ENCODE measurements at places on chromosomes 3 and 15.

DNA sequence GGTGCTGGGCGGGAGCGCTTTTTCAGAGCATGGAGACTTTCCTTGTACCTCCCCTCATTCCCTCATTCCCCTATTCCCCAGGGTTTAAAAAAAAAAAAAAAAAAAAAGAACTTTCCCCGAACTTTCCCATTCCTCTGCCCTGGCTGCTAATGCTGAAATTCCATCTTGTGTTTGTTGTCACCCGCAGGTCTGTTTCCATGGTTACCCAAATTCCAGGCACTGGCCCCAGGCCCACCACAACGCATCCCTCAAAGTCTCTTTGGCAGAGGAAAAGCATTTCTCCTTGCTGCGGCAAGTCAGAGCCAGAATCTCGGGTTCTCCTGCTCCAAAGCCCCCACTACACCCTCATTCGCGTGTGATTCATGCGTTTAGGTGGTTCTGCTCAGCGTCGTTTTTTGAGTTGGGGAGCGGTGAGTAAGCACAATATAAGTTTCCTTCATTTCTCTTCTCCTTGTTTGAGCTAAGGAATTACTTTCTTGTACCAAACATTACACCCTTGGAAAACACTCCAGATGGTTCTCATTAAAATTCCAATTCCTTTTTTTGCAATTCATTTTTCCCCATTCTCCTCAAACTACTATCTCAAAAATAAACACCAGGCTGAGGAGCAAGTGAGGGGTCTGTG is 21.6 kb downstream of the ANAPC13 start:
- no peak for DNase-seq

GRCh38 chr15:41870689-41871081 is 23.2 kb downstream of the SPTBN5 start:
- DNase-seq = peak; percentile 35

DNA sequence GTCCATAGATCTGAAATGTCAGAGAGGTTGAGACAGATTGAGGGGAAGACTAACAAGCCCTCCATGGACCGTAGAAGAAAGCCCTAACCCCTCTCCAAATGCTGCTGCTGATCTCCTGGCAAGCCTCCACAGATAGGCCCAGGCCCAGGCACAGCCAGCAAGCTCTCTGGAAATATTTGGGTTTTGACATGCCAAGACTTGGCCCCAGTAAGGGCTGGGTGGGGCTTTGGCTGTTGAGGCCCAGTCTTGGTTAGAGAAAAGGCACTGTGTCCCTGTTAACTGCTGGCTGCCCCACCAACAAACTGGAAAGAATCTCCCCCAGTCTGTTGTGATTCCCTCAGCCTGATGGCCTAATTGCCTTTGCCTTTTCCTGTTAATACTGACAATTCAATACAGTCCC is 208.8 kb upstream of the CTDSPL start:
- no peak for DNase-seq

DNA sequence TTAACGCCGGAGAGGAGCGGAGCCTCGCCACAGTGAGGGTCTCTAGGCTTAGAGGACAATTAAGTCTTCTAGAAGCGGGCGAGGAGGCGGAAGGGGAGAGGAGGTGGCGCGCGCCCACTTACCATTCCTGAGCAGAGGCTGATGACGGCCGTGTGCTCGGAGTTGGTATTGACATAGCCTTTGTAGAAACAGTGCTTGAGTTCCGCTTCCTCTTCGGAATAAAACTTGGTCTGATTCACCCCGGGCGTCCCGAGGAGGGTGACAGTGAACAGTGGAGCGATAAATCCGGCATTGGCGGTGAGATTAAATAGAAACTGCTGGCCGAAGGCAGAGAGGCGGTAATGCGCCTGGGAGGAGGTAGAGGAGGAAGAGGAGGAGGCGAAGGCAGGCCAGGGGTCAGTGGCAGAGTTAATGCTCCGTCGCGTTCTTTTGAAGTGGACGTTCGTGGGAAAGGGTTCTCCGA is 1.3 kb downstream of the ADAMTS9 start:
- no peak for DNase-seq

GRCh38 chr3:143895805-143896204 is 47.5 kb upstream of the SLC9A9 start:
- DNase-seq = no peak

DNA sequence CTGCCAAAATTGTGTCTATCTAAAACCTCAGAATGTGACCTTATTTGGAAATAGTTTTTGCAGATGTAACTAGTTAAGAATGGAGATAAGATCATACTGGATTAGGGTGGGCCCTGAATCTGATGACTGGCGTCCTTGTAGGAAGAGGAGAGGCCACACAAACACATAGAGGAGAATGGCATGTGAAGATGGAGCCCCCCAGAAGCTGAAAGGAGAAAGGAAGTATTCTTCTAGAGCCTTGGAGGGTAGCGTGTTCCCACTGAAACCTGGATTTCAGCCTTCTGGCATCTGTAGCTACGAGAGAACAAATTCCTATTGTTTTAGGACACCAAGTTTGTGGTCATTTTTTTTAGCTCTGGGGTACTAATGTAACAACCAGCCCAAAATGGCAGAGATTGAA is 423.0 kb upstream of the TPM1 start:
- DNase-seq = no peak

- DNase-seq = no peak
Measured at GRCh38 chr3:66039590-66039887, 821 bp upstream of the MAGI1 start.

GRCh38 chr3:11844891-11845290 is 1.8 kb downstream of the TAMM41 start:
- no peak for DNase-seq

DNA sequence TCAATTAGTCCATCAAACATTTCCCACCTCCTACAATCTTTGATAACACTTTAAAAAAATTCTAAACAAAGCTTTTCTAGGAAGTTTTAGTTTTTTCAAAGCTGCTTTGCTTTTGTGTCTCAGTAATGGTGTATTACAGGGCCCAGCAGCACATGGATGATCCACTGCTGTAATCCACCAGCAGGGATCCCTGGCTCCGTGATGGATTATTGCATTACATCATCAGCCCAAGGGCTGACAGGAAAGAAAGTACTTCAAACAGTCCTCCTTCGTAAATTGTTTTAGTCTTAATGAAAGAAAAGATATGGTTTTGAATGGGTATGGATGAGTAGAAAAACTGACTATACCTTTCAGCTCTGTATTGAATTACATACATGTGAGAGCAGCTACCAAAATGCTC is 688.9 kb upstream of the NAALADL2 start:
- no peak for DNase-seq

DNA sequence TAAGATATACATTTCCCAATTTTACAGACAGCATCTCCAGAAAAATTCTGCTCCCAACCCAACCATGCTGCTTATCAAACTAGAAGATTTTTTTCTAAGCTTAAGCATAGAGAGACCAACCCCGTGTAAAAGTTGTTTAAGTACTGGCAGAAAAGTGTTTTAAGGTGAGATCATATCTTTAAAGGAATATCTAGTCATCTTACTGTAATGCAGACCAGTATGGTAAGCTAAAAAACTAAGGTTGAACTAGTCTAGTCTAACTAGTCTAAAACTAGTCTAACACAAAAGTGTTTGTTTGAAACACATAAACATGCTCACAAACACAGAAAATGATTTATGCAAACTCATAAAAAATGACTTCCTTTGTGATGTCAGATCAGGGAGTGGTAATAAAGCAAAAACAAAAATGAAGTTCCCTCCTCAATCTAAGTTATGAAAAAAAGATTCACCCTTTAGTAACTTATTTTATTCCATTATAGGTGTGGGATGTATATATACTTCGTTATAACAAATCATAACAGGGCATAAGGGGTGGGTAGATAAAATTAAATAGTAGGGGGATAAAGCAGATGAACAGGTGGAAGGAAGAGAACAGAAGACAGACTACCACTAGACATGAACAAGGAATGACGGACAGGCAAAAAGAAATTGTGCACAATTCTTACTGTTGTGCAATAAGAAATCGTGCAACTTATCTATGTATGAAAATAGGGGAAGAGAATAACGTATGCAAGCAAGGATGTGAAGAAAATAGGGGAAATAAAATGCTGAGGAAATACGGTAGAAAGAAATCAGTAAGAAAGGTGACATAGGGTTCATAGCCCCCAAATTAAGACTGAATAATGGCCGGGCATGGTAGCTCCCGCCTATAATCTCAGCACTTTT is 10.0 kb downstream of the MYO5A start:
- no peak for DNase-seq

DNA sequence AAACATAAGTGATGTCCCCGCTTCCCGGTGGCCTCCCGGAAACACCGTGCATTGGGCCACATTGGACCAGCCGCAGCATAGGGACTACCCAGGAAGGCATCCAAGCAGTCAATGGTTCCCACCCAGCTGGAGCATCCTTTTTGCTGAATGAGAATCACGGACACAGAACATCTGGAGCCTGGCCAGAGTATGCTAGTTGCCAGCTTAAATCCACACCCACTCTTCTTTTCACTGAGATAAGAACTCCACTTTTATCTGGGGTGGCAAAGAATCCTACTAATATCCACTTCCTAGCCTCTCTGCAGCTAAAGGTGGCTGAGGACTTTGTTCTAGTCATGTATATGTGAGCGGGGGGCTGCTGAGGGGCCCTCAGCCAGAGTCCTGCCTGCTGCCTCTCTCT is 95.2 kb upstream of the PLXNA1 start:
- DNase-seq = no peak

- DNase-seq = no peak
Measured at GRCh38 chr3:52801839-52802238, 7.2 kb downstream of the ITIH3 start.

- DNase-seq = no peak
Measured at GRCh38 chr15:76939715-76940114, 8.2 kb downstream of the RCN2 start.

GRCh38 chr15:42092398-42093318 is 1.7 kb downstream of the PLA2G4D start:
- no peak for DNase-seq

Data from activated CD8-positive, alpha-beta memory T cell treated with anti-CD3 and anti-CD28 coated beads for 1 hour (primary cell).